ENCODE measurements at places on chromosomes 1 and 21. TPM values are rescaled to one million over a fixed set of nuclear protein-coding genes. Genes with fewer than 3 reads are reported as not detected.

SAMD13 gene
- 1.2 TPM for total RNA-seq

IL22RA1 gene
- 0.17 TPM for total RNA-seq

C1orf74 gene
- total RNA-seq: 4.4 TPM

KRTAP21-2 gene
- not detected for total RNA-seq

ST6GALNAC5 gene
- total RNA-seq: 0.44 TPM

LCE3E gene
- total RNA-seq: not detected

MYBPH gene
- total RNA-seq: 2.2 TPM

IGSF5 gene
- not detected for total RNA-seq

RPTN gene
- total RNA-seq: not detected

MTARC2 gene
- total RNA-seq: 6.1 TPM

MSH4 gene
- total RNA-seq: 0.33 TPM

ADORA1 gene
- total RNA-seq: 2.0 TPM

OR2M7 gene
- total RNA-seq: not detected

BCL2L15 gene
- total RNA-seq: under 0.01 TPM

TIAM1 gene
- total RNA-seq: 2.9 TPM

PM20D1 gene
- total RNA-seq: under 0.01 TPM

TMEM81 gene
- total RNA-seq: 1.5 TPM

SPATA46 gene
- not detected for total RNA-seq

ARHGEF16 gene
- not detected for total RNA-seq

EXTL1 gene
- total RNA-seq: 0.83 TPM

LCE2B gene
- total RNA-seq: not detected

FAM78B gene
- 0.29 TPM for total RNA-seq

ABCA4 gene
- not detected for total RNA-seq

TFAP2E gene
- total RNA-seq: 0.33 TPM

NTNG1 gene
- total RNA-seq: 11.6 TPM

TSTD1 gene
- 34.8 TPM for total RNA-seq

AHCTF1 gene
- total RNA-seq: 23.1 TPM

UMODL1 gene
- not detected for total RNA-seq

KIF21B gene
- total RNA-seq: under 0.01 TPM

PROX1 gene
- total RNA-seq: under 0.01 TPM

RHD gene
- not detected for total RNA-seq

PDXK gene
- 120 TPM for total RNA-seq

CACNA1S gene
- total RNA-seq: not detected

LIPI gene
- not detected for total RNA-seq

ADGRB2 gene
- total RNA-seq: 7.4 TPM

DIO1 gene
- under 0.01 TPM for total RNA-seq

SPRR4 gene
- total RNA-seq: not detected

PLPPR5 gene
- under 0.01 TPM for total RNA-seq

AMY1C gene
- total RNA-seq: not detected

LRRC38 gene
- not detected for total RNA-seq

FAM177B gene
- not detected for total RNA-seq

ABCD3 gene
- total RNA-seq: 43.3 TPM

SDHC gene
- 38.7 TPM for total RNA-seq

UBXN10 gene
- total RNA-seq: under 0.01 TPM

TCHH gene
- not detected for total RNA-seq

COL8A2 gene
- 24.3 TPM for total RNA-seq

TSPAN1 gene
- total RNA-seq: not detected

HRNR gene
- total RNA-seq: not detected

FCMR gene
- not detected for total RNA-seq

ZYG11B gene
- total RNA-seq: 55.1 TPM

CASQ2 gene
- total RNA-seq: not detected
